Left forelimb (tissue), 1 donor: ENCODE measurements at places on chromosomes 4 and X.

DNA sequence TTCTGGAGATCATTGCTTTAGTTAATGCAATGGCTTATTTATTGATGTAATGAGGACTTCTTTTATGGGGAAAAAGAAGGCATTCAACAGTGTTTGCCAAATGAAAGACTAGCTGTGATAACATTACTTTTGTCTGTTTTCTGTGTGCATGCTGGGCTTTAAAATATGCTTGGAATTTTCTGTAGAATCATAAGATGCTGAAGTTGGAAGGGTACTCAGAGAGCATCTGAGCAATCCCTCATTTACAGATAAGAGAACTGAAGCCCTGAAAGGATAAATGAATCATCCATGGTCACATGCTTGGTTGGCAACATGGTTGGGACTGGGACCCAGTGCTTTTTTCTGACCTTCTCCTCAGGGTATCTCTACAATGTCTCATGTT is 31.4 kb upstream of the PITX2 start:
- DNase-seq = no peak

DNA sequence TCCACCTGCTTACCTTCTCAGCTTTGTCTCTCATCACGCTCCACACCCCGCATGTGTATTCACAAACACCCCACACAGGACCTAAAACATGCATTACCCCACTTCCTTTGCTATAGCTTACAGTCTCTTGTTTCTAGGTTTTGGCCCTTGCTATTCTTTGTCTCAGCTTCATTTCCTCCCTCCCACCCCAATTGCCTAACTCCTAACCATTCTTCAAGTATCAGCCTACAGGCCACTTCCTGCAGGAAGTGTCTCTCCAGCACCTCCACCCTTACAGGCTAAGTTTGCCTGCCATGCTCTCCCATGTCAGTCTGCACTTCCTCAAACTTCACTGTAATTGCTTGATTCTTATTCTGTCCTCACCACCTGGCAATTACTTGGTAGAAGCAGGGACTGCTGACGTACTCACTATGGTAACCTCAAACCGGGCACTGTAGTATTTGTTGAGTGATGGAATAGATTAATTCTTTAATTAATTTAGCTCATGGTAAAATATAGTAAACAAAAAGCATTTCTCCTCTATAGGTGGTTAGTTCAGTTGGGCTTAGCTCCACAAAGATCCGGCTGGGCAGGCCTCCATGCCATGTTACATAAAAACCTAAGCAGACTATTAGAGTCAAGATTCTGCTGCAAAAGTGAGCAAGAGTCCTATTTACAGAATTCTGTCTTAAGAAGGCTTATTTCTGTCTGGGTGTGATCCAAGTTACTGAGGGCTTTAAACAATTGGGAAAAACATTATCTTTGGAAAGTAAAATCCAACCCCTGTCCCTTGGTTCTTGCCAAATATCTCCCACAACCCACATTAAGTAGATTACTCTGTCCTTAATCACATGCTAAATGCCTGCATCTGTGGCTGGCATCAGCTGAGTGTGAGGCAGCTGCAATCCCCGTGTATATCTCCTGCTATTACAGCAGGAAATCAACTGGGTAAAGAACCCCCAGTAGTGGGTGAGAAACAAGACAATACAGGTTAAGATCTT is 124.7 kb upstream of the CPEB2 start:
- DNase-seq = no peak

- DNase-seq = no peak
Measured at GRCh38 chr4:181688432-181688831, 554.8 kb upstream of the TENM3 start.

- no peak for DNase-seq
Measured at GRCh38 chr4:47213106-47213505, 181.7 kb downstream of the GABRB1 start.

- peak; percentile 85 for DNase-seq
Measured at GRCh38 chr4:113292371-113293042, 243.1 kb downstream of the ANK2 start.

DNA sequence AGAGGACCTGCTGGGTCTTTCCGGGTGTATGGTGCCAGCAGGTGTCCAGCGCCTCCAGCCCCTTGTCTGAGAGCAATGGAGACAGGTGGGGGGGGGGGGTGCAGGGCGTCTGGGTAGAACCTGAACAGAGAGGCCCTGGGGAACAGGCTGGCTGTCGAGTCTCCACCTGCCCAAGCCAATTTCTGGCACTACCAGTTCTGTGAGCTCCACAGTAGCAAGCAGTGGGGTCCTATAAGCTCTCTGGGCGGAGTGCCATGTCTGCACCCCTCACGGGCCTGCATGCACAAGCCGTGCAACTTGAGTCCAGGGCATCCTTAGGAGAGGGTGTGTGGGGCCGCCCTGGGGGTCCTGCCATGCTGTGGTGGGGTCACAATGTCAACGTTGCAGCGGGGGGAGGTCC is 10.1 kb upstream of the FGFR3 start:
- no peak for DNase-seq

DNA sequence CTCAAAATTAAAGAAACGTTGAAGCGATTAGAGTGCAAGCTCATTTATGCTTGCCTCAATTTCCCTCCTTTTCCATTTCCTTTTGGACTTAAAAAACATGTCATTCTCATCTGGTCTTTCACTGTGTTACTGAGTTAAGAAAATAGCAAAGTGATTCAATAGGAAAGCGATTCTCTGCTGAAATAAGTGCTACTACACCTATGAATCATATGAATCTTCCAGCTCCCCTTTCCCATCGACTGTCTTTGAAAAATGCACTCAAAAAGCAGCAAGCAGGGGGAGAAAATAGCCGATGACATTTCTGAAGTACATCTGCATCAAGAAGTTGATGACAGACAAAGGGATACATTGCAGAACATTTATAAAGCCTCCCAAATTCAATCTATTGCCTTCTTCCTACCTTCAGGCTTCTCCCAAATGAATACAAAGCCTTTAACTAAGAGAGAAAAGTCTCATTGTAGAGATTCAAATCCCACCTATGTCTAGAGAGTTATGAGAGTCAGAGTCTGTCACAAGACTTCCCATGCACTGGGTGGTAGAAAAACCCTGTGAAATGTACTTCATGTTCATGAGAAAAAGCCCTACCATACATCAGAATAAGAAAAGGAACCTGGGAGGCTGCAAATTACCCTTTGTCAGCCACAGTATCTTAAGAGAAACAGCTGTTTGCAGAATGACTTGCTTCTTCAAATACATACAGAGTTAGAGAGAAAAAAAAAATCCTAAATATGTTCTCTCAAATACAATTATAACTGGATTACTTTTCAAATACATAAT is 78.9 kb downstream of the MBNL3 start:
- no peak for DNase-seq

GRCh38 chr4:104524591-104524990 is 29.9 kb upstream of the CXXC4 start:
- DNase-seq = no peak

DNA sequence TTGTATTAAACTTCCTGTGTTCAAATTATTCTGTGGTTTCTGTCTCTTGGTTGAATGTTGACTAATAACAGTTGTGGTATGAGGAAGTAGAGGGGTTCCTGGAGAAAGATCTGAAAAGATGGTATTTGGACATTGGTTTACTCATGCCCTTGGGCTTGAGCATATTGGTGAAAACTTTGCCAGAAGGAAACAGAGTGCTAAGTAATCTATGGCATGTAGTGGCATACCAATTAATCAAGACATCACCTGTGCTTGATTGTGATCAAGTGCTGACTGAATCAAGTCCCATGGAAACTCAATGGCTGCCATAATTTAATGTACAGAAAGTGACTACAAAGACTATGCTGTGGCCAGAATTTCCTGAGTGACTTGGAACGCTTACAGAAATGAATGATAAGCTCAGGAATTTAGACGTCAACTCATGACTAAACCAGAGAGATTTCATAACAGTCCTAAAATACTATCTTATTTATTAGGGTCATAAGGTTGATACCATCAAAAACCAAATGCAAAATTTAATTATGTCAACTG is 2062.9 kb downstream of the ARAP2 start:
- no peak for DNase-seq

DNA sequence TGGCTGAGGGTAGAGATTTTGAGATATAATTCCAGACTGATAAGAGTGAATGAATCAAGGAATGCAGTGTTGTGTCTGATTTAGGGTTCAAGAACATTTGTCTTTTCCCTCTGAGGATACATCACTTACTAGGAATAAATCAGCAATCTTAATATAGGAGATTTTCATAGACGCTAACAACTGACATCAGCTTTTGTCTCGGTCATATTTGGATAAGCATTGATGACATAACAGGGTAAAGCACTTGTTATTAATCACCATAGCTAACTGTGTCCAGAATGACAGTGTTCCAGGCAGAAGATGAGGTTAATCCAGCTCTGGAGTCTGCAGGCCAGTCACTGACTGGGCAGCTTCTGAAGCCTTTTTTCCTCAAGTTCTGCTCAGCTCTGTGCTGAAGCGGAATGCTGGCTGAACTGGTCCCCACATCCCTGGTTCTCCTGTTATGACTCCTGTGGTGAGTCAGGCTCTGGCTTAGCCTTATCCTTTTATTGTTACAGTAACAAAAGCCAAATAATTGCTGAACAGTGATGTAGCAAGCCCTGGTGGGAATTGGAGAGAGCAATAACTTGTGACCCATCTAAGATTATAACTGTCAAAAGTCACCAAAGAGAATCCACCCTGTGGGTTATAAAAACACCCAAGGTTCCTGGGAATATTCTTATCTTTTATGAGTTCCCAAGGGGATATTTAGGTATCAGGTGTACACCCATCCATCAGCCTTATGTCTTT is 41.8 kb downstream of the FNIP2 start:
- DNase-seq = no peak

DNA sequence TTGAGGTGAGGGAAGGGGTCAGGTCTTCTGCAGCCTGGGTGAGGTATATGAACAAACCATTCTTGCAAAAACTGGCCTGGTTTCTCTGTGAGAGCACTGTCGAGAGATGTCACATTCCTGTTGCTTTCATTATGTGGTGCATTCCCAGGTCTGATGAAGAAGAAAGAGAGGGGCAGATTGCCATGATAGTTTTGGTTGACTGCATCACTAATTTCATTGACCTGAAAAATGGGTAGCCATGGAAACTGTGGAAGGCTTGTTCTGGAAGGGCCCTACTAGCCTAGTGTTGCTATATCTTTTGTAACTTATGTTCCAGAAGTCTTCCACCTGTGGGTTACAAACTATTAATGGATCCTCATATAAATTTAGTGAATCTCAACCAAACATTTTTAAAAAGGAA is 32.9 kb upstream of the CYBB start:
- no peak for DNase-seq

GRCh38 chr4:147480891-147481576 is at the start of gene EDNRA:
Gene EDNRA (plus strand): TSS chr4:147481097. CDS start chr4:147485682, 4,585 bp downstream.
- peak; percentile 77 for DNase-seq

DNA sequence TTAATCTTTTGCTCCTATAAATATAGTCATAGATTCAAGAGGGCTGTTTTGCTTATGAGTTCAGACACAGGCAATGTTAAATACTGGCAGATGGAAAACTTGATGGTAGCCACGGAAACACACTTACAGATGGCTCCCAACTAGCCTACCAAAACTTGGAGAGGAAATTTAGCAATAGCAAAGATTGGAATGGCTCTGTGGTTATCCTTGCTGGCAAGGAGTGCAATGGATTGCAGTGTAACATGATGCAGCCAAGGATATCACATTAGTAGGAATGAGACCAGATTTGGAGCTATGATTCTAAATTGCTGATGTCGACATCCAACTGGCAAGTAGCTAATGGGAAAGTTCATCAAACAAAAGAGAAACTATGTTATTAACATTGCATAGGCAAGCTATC is 791.0 kb upstream of the DIAPH2 start:
- no peak for DNase-seq

DNA sequence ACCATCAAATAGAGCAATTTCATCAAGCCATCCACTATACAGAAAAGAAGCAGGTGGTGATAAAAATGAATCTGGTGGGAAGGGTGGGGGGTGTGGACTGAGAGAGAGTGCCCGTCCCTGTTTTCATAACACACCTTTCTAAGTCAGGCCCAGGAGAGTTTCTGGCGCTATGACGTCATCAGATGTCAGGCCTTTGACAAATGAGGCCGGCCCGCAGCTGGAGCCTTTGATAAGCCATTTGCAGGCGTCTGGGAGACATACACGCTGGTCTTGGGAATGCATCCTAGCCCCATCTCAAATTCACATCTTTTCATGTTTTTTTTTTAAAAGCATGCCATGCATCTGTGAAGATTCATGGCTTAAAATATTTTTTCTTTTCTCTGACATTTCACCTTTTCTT is 404.5 kb downstream of the BCOR start:
- DNase-seq = no peak

DNA sequence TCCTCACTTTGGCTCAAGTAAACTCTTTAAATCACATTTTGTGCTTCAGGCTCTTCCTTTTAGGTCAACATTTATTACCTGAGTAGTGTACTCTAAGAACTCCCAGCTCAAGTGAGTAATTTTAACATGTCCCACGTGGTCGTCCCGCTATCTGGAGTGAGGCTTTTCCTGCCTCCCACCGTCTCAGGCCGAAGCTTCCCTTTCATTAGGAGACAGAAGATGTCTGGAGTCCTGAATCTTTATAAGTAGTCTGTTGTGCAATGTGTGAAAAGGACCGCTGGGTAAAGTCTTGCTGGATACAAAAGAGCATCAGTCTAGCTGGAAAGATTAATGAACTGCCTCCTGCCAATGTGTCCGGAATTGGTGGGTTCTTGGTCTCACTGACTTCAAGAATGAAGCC is 117.7 kb upstream of the NEIL3 start:
- no peak for DNase-seq

GRCh38 chrX:10004832-10005475 is 37.8 kb downstream of the CLDN34 start:
- DNase-seq = no peak

GRCh38 chr4:89836897-89837384 is at the start of gene SNCA:
Gene SNCA (minus strand): TSS chr4:89837161. CDS start chr4:89835667, 1,494 bp downstream.
- peak; percentile 83 for DNase-seq

GRCh38 chr4:62023633-62024032 is 823.5 kb downstream of the ADGRL3 start:
- DNase-seq = no peak

DNA sequence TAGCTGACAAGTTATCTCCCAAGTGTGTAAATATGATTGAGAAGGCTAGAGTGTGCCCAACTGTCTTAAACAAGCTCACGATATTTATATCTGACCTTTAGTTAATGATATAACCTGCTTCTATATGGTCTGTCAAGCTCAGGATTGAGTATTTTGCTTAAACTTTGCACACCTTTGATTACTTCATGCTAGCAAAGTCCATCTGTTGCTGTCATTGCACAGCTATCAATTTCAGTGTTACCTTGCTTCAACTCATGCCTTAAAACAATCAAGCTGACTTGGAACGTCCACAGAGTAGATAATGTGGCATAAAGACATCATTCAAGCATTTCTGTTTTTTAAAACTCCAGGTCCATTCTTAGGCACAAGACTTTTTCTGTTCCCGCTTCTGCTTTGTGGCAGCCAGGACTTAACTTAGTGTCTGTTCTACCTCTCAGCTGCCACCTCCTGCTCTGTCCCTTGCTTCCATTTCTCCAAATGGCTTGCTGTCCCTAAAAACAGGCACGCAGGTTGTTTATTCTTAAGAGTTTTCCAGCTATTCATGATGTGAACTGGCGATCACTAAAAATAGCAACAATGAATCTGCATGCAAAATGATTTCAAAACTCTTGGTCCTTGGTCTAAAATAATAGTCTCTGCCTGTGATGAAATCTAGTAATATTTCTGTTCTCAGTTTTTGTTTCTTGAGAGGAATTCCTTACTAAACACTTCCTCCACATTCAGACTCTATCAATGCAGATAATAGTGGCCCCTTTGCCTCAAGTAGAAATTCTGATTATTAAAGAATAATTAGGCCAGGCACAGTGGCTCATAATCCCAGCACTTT is 16.3 kb upstream of the NEIL3 start:
- DNase-seq = no peak
